ENCODE measurements at places on chromosomes 3 and 15.

- no peak for DNase-seq
These were observed 101.2 kb upstream of the TP63 start for GRCh38 chr3:189529889-189530471.

DNA sequence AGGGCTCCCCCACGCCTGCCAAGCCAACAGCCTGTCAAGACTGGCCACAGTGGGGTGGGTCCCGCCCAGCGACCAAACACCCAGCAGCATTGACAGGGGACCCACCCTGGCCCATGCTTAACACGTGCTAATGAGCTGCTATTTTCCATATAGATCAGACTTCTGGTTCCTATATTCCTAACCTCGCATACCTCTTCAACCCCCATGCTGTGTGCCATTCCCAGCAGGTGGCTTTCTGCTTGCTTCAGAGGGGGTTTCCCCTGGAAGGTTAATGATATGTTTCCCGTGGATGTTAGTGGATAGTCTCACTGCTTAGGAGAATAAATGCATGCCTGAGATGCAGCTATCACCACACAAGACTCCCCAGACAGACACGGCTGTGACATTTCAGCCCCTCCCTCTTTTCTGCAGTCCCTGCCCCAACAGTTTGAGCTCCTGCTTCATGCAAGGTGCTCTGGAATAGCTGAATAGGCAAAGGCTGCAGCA, 37.9 kb upstream of the MGLL start:
- no peak for DNase-seq

DNA sequence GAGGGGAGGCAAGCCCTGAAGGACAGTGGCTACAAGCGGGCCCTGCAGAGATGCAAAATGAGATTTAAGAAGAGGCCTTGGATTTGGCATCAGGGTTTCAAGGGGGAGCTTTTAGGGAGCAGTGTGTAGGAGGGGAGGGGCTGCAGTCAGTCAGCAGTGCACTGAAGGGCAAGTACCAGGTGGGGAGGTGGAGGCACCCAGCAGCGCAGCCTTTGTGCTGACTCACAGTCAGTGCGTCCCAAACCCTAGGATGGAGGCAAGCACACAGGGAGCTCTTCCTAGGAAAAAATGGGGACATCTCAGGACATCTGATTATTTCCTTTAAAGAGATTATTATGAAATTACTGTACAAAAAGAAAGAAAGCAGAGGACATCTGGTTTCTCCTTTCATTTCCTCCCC, 80.0 kb downstream of the AAGAB start:
- no peak for DNase-seq

- DNase-seq = no peak
These were observed 2.3 kb downstream of the DUT start for GRCh38 chr15:48333540-48333939.

- no peak for DNase-seq
These were observed 25.8 kb downstream of the NPTN start for GRCh38 chr15:73607405-73607804.

DNA sequence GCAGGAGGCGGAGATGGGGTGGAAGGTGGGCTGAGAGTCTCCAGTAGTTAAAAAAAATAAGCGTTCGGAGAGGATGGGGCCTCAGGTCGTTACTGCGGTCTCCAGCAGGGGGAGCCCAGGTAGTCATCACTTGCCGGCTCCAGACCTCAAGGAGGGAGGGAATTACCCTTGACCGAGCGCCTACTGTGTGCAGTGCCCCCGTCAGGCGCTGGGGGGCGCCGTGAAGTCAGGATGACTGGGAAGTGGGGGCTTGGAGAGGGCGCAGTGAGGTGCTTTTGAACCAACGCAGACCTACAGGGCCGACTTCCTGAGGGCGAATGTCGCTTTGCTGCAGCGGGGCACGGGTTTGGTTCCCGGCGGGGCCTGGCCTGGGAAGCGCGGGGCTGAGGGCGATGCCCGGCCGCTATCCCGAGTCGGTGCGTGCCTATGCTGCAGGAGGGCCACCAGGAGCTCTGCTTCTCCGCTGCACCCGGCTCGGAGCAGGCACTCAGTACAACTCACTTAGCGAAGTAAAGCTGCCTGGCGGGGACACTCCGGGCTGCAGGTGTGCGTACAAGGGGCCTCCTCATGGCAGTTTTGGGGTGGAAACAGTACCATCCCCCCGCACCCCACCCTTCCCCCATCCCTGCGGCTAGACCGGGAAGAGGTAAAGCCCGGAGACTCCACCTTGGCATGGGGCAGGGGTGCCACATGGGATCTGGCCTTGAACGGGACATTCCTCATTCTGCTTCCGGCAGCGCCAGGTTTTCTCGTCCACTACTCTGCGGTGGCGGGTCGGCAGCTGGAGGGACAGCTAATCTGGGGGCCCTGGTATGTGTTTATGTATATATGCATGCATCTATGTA, 79.8 kb downstream of the RHCG start:
- DNase-seq = peak; percentile 41

DNA sequence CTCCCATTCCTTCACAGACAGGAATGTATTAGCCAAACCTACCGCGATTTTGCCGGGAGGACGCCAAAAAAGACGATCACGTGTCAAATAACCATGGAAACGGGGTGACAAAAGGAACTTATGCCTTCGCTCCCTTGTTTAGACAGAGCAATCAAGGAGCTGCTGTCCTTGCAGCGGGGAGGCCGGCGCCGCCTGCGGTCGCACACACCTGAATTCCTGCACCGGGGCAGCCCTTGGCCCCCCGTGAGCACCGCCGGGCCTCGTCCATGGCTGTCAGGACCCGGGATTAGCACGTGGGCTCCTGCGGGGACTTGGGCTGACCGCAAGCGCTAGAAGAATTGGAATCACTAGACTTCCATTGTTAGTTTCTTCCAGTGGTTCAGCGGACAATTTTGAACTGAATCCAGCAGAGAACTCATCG, 193.1 kb downstream of the SHQ1 start:
- no peak for DNase-seq

DNA sequence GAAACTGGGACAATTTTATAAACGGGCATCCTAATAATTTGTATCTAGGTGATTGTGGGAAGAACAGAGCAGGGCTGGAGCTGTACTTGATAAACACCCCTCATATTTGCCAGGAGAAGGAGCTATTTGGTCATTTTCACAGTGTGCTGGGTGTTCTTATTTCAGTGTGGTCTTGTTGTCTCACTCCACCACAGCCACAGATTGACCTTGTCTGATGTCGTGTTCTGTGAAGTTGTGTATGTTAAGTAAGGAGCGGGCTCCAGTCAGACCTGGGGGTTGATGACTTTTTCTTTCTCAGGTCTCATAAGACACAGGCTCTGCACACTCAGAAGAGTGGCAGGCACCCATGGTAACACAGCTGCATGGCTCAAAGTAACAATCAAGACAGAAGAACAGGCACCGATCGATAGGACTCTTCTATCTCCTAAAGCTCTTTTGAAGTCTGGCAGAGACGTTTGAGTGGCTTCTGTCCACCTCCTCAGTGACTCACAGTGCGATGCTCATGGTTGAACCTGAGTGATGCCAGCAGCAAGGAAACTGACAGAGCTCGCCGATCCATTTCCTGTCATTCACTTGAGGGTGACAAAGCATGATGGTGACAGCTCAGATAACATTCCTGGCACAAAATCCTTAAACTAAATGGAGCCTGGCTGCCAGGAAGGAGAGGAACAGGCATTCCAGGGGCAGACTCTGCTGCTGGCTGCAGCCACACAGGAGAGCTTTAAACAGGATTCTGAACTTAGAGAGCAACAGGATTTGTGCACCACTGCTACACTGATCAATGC, 20.8 kb downstream of the DPH3 start:
- peak; percentile 70 for DNase-seq

DNA sequence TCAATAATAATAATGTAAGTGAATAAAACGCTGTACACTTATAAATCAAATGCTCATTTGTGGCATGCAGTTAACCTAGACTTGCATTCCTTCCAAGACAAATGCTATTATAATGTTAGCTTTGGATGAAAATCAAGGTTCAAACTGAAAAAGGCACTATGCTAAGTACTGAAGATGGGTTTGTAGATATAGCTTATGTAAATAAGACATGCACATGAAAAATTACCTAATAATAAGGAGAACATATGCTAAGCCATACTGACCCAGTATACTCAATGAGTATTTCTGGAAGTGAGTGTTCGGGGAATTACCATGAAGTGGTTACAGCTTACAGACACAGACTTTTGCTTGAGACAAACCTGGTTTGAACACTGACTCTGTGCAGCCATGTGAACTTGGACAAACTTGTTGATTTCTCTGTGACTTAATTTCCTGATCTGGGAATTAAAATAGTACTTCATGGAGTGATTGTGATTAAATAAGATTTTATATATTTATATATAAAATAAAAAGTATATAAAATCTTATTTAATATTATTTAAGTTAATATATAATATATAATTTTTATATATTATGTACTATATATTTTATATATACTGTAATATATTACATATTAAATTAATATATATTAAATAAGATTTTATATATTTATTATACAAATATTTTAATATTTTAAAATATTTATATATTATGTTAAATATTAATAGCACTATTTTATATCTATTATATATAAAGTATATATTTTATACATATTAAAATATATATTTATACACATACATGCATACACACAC, 159.2 kb downstream of the ZPLD1 start:
- no peak for DNase-seq

DNA sequence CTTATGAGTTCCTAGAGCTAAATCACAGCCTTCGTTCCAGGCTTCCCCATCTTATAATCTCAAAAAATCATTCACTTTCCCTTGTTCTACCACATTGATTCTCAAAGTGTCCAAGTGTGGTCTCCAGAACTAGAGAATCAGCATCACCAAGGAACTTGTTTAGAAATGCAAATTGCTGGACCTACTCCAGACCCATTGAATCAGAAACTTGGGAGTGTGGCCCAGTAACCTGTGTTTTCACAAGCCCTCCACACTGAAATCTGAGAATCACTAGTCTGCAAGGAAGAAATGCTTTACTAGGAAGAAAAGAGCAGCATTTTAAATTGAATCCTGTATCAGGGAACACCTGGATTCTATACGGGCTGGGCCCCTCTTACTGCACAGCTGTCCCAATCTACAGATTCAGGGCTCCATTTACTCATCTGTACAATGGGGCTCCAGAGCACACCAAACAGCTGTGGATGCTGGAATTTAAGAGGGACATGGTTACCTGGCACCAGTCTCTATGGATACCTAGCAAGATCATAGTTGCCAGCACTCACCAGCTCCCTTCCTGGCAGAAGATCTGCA, 3.9 kb downstream of the MEGF11 start:
- no peak for DNase-seq

DNA sequence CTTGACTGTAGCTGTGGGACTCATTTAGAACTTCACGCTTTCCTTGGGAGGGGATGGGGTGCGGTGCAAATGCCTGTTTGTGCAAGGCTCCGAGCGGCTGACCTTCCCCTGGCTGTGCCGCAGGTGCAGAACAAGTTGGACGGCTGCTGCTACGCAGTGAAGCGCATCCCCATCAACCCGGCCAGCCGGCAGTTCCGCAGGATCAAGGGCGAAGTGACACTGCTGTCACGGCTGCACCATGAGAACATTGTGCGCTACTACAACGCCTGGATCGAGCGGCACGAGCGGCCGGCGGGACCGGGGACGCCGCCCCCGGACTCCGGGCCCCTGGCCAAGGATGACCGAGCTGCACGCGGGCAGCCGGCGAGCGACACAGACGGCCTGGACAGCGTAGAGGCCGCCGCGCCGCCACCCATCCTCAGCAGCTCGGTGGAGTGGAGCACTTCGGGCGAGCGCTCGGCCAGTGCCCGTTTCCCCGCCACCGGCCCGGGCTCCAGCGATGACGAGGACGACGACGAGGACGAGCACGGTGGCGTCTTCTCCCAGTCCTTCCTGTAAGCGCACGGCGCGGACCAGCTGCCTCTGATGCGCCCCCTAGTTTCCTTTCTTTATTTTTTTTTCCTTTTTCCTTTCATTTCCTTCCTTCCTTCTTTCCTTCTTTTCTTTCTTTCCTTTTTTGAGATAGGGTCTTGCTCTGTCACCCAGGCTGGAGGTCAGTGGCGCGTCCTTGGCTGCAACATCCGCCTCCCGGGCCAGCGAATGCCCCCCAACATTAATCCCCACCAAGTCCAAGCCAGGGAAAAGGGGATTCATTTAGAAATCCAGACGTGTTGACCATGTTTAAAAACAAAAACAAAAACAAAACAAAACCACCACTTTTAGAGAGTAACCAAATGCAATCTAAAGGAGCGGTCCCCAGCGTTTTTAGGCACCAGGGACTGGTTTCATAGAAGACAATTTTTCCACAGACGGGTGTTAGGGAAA, 42.7 kb downstream of the EIF2AK4 start:
- DNase-seq = no peak

DNA sequence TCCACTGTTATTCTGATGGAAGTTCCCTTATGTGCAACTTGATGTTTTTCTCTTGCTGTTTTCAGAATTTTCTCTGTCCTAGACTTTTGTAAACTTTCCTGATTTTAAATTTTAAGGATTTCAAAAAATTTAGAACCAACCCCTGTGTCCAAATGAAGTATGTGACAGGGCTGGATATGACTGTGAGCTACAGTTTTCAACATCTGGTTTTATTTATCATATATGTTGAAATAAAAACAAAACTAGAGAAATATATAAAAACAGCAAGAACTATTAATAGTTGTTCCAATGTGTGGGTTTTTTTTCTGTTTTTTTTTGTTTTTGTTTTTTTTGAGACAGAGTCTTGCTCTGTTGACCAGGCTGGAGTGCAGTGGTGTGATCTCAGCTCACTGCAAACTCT, 47.4 kb upstream of the PSMD6 start:
- DNase-seq = no peak

DNA sequence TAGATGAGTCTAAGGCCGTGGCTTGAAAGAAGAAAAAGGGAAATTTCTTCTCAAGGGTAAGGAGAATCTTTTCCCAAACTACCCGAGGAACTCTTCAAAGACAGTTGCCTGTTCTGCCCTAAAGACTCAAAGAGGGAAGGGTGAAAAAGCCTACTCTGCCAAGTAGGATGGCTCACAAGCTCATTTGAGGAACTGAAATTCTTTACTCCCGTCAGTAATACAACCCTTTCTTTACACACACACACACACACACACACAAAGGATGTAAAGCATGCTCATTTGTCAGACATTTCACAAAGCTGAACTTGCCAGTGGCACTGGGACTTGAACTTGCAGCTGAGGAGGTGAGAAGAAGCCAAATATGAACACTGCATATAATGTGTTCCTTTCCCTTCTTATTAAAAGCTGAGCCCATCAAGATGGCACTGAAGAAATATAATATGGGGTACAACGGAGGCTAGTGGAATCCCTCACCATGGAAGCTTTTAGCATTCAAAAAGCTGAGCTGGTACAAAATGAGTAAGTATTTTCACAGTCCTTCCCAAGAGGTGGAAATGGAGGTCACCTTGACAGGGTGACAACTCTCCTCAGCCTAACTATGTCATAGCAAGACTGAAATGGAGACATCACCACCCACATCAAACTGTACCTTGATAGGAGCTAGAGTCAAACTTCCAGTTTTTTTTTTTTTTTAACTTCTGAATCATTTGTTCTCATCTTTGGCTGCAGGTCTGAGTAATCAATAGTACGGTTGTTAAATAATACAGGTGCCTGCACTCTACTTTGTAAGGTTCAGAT, 57.6 kb downstream of the TAFA4 start:
- no peak for DNase-seq

DNA sequence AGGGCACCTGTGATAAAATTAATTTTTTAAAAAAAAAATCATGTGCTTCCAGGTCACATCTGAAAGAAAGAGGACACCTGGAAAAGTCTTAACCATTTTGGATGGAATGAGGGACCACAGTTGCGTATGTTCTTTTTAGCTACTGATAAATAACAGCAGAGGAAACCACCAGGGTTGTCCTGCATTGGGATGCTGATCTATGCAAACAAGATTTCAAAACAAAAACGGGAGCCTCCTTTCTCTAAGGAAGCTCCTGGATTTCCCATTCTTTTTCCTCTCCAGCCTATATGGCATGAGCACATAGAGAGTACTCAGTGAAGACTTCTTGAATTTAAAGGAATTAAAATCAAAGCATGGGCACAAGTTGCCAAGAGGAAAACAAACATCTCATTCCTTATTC, 145.6 kb upstream of the THBS1 start:
- DNase-seq = no peak

All from RCC 7860 (cell line).